ENCODE measurements at places on chromosomes 1 and 21. TPM values are rescaled to one million over a fixed set of nuclear protein-coding genes. Genes with fewer than 3 reads are reported as not detected.

DNA sequence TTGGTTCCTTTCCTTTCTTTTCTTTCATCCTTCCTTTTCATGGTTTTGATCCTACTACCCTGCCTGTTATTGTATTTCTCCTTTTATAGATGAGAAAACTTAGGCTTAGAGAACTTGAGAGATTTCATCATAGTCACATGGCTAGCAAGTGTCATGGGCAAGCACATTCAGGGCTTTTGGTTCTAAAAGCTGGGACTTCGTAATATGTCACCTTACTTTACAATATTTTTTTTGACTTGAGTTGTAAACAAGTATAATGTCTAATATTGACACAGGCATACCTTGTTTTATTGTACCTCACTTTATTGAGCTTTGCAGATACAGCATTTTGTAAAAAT is 70.7 kb downstream of the MTR start:
- DNase-seq: no peak

DNA sequence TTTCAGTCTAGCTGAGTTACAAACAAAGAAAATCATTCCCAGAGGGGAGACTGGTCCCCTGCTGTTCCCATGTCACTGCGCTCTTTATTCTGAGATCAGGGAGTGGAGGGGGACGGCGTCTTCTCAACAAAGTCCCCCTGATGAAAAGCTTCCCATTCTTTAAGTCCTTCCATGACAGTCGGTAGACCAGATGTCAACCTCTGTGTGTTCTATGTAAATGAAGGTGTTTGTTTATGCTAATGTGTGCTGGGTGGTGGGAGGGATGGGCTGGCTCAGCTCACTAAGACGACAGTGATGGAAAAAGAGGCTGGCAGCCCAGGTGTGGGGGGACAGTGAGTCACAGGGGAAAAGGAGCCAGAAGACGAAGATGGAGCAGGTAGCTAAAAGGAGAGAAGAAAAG is 148.2 kb upstream of the KLHDC7A start:
- DNase-seq: no peak

DNA sequence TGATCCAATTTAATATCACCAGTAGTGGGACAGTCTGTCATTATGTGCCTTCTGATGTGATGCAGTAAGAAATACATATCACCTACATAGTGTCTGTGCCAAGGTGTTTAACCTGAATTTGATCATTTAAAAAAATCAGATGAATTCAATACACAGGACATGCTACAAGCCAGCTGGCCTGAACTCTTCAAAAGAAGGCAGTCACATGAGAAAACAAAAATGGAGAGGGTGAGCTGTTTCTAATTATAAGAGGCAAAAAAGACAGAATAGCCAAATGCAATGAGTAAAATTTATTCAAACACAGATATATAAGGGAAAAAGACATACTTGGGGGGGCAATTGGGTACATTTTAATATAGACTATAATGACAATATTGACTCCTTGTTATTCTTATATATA is 66.5 kb downstream of the ST3GAL3 start:
- no peak for DNase-seq

Gene WNT3A
- 10.1 TPM for total RNA-seq

DNA sequence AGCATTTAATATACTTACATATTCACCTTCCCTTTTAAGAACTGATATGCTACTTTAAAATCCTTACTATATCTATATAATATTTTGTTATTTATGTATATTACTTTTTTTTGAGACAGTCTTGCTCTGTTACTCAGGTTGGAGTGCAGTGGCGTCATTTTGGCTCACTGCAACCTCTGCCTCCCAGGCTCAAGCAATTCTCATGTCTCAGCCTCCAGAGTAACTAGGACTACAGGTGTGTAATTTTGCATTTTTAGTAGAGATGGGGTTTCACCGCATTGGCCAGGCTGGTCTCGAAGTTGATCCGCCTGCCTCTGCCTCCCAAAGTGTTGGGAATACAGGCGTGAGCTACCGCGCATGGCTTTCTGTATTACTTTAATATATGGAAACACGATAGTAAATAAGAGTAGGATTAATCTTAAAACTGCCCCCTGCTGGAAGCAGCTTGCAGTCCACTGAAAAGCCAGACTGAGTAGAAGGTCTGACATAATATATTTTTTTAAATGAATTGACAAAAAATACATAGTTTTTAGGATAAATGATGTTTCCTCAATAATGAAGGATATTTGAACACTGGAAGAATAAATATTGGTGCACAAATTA is 24.4 kb downstream of the RCAN3 start:
- no peak for DNase-seq

- no peak for DNase-seq
These were observed 51.1 kb downstream of the COL24A1 start for GRCh38 chr1:86105533-86105866.

Gene MPZ
- 2.5 TPM for total RNA-seq

GRCh38 chr1:75554181-75554580 is 56.7 kb downstream of the SLC44A5 start:
- DNase-seq: no peak

DNA sequence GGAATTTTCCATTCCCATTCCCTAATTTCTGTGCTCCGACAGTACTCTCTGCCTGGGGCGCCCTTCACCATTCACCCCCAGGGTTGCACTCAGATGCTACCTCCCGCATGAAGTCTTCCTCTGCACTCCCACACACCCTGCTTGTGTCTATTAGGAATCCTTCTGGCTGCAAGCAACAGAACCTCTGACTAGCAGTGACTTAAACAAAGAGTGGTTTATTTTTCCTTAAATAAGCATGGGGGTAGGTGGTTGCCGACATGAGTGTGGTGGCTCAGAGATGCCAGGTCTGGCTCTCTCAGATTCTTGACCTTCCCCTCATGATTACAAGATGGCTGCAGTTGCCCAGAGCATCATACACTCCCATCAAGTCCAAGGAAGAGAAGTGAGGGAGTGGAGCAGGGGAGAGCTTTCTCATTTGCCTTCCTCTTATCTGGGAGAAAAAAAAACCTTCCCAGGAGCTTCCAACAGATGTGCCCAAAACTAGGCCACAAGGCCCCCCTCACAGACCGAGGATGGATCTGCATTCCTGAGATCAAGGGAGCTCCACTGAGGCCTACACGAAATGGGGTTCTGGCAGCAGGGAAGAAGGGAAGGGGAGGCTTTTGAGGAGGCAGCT is 49.6 kb upstream of the LBR start:
- DNase-seq: no peak

- no peak for DNase-seq
These were observed 312 bp downstream of the ARNT start for GRCh38 chr1:150876119-150876454.

DNA sequence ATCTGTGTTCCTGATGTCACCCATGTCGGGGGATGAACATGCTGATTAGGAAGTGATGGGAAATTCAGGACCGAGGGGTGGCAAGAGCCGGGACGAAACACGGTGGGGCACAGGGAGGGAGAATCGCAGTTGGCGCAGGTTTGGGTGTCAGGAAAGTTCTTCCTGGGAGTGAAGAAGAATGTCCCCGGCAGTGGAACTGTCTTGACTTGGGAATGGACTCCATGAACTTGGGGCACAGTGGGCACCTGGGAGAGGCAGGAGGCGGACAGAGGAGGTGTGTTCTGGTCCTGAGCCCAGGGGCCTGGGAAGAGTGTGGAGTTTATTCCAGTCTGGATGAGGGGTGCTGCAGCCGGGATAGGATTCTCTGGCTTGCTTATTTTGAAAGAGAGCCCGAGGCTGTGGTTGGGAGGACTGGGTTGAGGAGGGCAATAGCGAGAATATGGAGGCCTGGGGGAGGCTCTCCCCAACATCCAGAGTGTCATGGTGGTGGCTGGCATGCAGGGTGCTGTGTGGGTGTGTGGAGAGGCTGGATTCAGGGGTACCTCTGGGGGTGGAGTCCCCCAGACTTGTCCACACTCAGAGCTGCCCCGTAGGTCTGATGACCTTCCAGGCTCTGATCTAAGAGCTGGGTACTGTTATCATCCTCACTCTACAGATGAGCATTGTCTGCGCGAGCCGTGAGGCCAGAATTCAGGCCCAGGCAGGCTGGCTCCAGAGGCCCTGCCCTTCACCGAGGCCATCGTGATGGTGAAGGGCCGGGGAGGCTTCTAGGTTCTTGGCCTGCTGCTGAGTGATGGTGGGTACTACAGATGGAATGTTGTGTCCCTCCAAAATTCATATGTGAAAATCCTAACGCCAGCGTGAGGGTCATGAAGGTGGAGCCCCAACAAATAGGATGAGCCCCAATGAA is 274.5 kb upstream of the C1orf174 start:
- peak; percentile 42 for DNase-seq

- DNase-seq: no peak
These were observed 171.9 kb upstream of the RAB4A start for GRCh38 chr1:229098903-229099578.

DNA sequence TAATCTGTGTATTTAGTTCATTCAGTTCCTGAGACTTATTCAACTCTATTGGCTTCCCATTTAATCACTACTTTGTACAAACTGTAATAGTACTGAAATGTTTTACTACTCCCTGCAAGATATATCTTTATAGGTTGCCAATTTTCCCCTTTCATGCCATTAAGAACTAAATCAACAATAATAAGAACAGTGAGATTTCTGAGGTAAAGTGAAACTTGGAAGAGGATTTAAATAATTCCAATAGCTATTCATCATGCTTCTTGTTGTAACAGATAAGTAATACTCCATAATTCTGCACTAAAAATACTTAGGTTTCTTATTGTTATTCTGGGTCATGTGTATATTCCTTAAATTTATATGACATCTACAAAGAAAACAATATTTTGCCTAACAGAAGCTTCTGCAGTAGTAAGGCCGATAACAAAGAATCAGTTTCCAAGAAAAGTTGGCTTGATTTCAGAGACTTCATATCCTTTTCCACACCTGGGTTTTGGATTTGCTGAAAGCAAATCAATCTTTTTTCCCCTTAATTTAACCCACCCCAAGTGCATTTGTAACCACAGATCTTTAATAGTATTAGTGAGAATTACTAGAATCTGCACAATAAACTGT is 258.3 kb downstream of the FAF1 start:
- DNase-seq: no peak

Gene TRMT1L
- 16.0 TPM for total RNA-seq

DNA sequence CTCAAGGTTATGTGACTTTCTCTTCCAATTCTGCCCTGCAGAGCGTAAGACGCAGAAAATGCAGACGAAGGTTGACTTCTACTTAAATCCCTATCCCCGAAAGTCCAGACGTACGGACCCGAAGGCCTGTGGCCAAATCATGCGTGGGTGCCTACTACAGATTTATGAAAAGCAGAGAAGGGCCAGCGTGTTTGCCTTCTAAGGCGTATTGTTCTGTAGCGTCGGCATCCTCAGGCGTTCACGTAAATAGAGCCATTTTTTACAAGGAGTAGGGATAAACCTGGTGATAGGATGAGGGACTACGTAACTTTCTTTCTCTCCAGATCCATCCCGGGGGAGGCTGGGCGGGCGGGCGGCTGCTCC is 222 bp upstream of the GIPC2 start:
- DNase-seq: no peak

- DNase-seq: no peak
These were observed 2.2 kb downstream of the PPP2R5A start for GRCh38 chr1:212287261-212287895.

Gene TAS1R1
- total RNA-seq: not detected

Gene ATP5IF1
- total RNA-seq: 87.2 TPM

DNA sequence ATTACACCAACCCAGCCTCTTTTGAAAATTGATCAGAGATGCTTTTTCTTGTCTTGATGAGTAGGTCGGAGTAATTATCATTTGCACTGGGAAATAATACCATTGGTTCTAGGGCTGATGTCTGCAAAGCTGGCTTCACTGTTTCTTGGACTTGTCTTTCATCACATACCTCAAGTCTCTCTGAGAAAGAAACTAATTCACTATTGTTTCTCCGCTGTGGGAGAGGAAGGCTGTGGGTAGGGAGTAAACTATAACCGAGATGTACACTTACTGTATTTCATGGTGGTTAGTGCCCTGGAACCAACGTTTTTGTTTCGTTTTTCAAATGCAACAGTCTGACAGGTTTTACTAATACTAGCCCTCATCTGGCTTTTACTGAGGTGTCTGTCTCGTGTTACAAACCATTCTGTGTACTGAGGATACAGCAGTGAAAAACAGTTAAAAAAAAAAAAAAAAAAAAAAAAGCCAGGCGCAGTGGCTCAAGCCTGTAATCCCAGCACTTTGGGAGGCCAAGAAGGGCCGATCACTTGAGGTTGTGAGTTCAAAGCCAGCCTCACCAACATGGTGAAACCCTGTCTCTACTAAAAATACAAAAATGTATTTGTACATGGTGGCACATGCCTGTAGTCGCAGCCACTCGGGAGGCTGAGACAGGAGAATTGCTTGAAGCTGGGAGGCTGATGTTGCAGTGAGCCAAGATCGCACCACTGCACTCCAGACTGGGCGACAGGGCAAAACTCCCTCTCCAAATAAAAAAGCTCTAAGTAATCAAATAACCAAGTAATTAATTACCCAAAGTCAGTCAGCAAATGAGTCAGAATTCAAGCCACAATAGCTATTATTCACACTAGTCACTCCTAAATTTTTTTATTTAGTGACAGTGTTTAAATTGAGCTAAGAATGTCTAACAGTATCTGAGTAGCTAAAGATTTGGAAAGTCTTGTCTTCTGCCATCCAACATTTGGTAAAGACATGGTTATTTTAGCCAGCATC is 23.3 kb downstream of the TOMM20 start:
- no peak for DNase-seq

DNA sequence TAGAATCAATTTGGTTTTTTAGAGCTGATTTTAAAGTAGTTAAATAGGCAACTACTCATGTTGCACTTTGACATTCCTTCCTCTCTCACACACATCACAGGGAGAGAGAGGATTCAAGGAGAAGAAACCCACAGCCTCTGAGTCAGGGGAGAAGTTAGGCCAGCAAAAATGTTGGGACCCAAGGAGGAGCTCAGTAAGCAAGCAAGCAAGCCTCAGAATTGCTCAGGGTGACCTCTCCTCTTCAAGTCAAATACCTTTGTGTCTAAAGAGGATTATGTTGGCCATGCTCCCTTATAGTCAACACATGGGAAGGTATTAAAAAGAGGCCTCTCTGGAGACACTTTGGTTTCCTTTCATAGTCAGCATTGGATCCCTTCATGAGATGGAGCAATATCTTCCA is 80.5 kb upstream of the WARS2 start:
- no peak for DNase-seq

Gene KRTAP19-1
- not detected for total RNA-seq

- DNase-seq: no peak
These were observed 651.6 kb downstream of the NPHP4 start for GRCh38 chr1:5340560-5341130.

DNA sequence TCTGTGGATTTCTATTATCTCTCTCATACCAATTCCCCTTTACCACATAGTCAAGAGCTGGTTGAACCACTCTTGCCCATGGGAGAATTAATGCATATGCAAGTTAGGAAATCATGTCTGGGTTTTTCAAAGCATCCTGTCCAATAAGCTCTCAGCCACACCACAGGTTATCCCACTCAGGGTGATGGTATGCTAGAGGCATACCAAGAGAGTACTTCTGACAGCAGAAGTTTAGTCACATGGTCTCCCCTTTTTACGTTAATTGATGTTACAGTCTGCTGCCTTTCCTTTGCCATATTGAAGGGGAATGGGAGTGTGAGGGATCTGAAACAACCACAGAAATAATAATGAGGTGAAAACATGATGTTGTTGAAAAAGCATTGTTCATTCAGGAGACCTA is 135.8 kb upstream of the PBX1 start:
- DNase-seq: no peak

- DNase-seq: no peak
These were observed 11.9 kb downstream of the ZYG11B start for GRCh38 chr1:52738148-52738547.

All from upper lobe of right lung (tissue), 1 donor.